Ovary (tissue), 10 donors: ENCODE measurements at places on chromosomes 5 and 9. TPM values are rescaled to one million over a fixed set of nuclear protein-coding genes. Genes with fewer than 3 reads are reported as not detected.

Gene MTMR12
- total RNA-seq = 36.1 TPM

GRCh38 chr5:39167141-39167971 lies 52.0 kb downstream of the FYB1 start:
- H3K4me3 ChIP-seq = no peak overlapping the region
- H3K27me3 ChIP-seq = no peaks in the 10 kb centered on the region
- DNase-seq = no peak
- H3K27ac ChIP-seq = no peak overlapping the region
- H3K4me1 ChIP-seq = no peaks in the 10 kb centered on the region

GRCh38 chr9:133513214-133514100 lies 11.3 kb downstream of the MYMK start:
- no peak overlapping the region for H3K4me3 ChIP-seq
- peak; percentile 60 for DNase-seq
- H3K4me1 ChIP-seq = peaks cover 19% of the 10 kb centered on the region

Gene CER1
- not detected for total RNA-seq

Gene NEUROG1
- not detected for total RNA-seq

Gene MEGF10
- 0.50 TPM for total RNA-seq

Gene CBY3
- not detected for total RNA-seq

DNA sequence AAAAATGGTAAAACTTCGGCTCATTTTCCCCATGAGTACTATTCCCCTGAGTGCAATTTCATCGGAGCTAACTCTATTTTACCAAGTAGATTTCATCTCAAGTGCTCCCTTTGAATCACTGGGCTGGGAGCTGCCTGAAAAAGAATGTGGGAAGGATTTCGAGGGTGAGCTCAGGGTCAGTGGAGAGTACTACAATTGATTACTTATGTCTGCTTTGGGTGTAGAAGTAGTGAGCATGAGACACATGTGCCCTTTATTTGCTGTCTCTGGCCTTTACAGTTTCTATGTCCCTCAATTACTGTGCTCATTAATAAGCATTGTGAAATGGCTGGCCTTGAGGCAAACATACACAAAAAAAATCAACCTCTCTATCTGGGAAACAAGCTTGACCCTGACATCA lies 172.7 kb upstream of the RFX3 start:
- DNase-seq = no peak
- H3K36me3 ChIP-seq = no peaks in the 10 kb centered on the region
- H3K4me3 ChIP-seq = no peak overlapping the region
- H3K4me1 ChIP-seq = no peaks in the 10 kb centered on the region

Gene SPAAR
- 0.97 TPM for total RNA-seq

Gene FBXO4
- total RNA-seq = 8.7 TPM

Gene F2R
- total RNA-seq = 3.0 TPM

Gene CCDC192
- 1.4 TPM for total RNA-seq

DNA sequence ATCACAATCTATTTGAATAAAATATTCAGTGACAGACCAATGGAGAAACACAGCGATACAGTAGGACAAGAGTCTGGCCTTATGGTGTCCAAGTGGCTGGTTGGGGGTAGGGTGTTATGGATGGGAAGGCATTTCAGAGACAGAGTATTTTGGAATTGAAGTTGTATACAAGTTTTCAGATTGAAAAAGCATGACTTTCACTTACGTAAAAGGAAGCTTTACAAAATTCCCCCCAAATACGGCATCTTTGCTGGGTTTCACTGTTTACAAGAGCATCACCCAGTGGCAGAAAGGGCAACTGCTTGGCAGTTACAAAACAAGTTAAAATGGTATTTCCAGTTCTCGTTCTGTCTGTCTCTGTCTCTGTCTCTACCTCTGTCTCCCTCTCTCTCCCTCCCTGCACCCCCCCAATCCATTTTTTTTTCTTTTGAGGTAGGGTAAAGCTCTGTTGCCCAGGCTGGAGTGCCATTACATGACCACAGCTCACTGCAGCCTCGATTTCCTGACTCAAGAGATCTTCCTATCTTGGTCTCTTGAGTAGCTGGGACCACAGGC lies 86.2 kb downstream of the PTPN3 start:
- H3K36me3 ChIP-seq = no peaks in the 10 kb centered on the region
- no peak overlapping the region for H3K4me3 ChIP-seq
- no peaks in the 10 kb centered on the region for H3K27me3 ChIP-seq
- H3K27ac ChIP-seq = no peak overlapping the region
- H3K4me1 ChIP-seq = no peaks in the 10 kb centered on the region
- DNase-seq = no peak

DNA sequence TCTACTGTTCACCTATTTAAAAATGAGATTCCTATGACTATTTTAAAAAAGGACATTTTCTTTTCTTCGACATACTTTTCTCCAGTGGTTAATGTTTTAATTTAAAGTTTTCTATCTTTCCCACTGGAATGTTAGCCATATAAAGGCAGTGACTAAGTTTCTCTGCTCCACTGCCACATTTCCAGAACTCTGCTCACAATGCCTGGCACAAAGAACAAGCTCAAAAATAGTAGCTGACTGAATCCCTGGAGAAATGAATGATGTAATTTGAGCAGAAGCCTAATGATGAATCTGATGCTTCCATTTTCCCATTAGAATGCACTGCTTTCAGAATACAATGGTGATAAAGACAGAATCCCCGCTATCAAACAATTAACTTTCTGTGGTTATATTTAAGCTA lies 817.8 kb downstream of the MTRR start:
- no peak for DNase-seq
- no peak overlapping the region for H3K27ac ChIP-seq

GRCh38 chr5:145739843-145740242 lies 95.3 kb downstream of the PRELID2 start:
- no peaks in the 10 kb centered on the region for H3K27me3 ChIP-seq
- H3K27ac ChIP-seq = no peak overlapping the region
- no peak for DNase-seq
- no peaks in the 10 kb centered on the region for H3K36me3 ChIP-seq

Gene ADGRV1
- total RNA-seq = 0.74 TPM

Gene MSX2
- 0.32 TPM for total RNA-seq

Gene GFI1B
- total RNA-seq = not detected

- peak overlapping the region; percentile 79 for H3K27ac ChIP-seq
- peak overlapping the region; percentile 86 for H3K4me3 ChIP-seq
- peak; percentile 70 for DNase-seq
- peaks cover 16% of the 10 kb centered on the region for H3K4me1 ChIP-seq
- no peaks in the 10 kb centered on the region for H3K27me3 ChIP-seq
- no peaks in the 10 kb centered on the region for H3K36me3 ChIP-seq
Measured at GRCh38 chr5:143402553-143403333, 743 bp downstream of the NR3C1 start.

GRCh38 chr5:9544502-9545135 lies 1.3 kb downstream of the SEMA5A start:
- DNase-seq = peak; percentile 88
- H3K27me3 ChIP-seq = no peaks in the 10 kb centered on the region
- no peaks in the 10 kb centered on the region for H3K4me1 ChIP-seq
- H3K27ac ChIP-seq = peak overlapping the region; percentile 10

- H3K27me3 ChIP-seq = no peaks in the 10 kb centered on the region
- no peak overlapping the region for H3K27ac ChIP-seq
- no peaks in the 10 kb centered on the region for H3K36me3 ChIP-seq
- H3K4me1 ChIP-seq = peaks cover 4% of the 10 kb centered on the region
- DNase-seq = no peak
Measured at GRCh38 chr5:32707418-32707997, 3.6 kb upstream of the NPR3 start.

Gene IGFBPL1
- not detected for total RNA-seq

GRCh38 chr9:120625222-120625621 lies 45.3 kb upstream of the CDK5RAP2 start:
- no peak overlapping the region for H3K27ac ChIP-seq
- no peaks in the 10 kb centered on the region for H3K36me3 ChIP-seq
- H3K4me1 ChIP-seq = peaks cover 5% of the 10 kb centered on the region
- no peak for DNase-seq

- no peak overlapping the region for H3K27ac ChIP-seq
- no peaks in the 10 kb centered on the region for H3K27me3 ChIP-seq
Measured at GRCh38 chr5:108686676-108687075, 61.0 kb upstream of the FER start.

GRCh38 chr9:107131108-107131799 lies 151.8 kb upstream of the RAD23B start:
- H3K27ac ChIP-seq = no peak overlapping the region
- no peaks in the 10 kb centered on the region for H3K4me1 ChIP-seq
- H3K4me3 ChIP-seq = no peak overlapping the region
- no peak for DNase-seq
- H3K27me3 ChIP-seq = no peaks in the 10 kb centered on the region

- no peak overlapping the region for H3K27ac ChIP-seq
- H3K4me3 ChIP-seq = no peak overlapping the region
- H3K27me3 ChIP-seq = no peaks in the 10 kb centered on the region
Measured at GRCh38 chr9:84570482-84571154, 98.9 kb upstream of the NTRK2 start.

DNA sequence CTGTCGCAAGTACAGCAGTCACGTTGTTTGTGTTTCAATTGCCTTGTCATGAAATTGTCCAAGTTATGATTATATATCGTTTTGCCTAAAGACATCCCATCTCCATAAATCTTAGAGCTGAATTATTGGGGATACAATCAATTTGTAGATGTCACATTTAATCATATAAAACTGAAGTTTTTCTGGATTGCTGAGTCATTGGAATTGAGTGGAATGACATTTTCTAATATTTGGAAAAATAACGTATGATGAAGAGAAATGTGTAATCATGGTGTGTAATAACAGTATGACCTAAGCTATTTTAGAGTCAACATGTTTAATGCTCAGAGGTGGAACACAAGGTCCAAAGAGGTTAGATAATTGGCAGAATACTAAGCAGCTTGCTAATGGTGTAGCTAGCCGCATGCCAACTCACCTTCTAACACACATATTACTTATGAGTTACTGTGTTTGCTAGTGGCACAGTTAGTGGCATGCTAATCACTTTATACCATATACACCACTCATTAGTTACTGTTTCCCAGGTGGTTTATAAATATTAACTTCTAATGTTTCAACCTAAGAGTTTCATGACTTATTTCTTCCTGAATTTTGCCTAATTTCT lies 473.1 kb upstream of the GRAMD2B start:
- no peaks in the 10 kb centered on the region for H3K36me3 ChIP-seq
- H3K4me3 ChIP-seq = no peak overlapping the region
- no peaks in the 10 kb centered on the region for H3K4me1 ChIP-seq

DNA sequence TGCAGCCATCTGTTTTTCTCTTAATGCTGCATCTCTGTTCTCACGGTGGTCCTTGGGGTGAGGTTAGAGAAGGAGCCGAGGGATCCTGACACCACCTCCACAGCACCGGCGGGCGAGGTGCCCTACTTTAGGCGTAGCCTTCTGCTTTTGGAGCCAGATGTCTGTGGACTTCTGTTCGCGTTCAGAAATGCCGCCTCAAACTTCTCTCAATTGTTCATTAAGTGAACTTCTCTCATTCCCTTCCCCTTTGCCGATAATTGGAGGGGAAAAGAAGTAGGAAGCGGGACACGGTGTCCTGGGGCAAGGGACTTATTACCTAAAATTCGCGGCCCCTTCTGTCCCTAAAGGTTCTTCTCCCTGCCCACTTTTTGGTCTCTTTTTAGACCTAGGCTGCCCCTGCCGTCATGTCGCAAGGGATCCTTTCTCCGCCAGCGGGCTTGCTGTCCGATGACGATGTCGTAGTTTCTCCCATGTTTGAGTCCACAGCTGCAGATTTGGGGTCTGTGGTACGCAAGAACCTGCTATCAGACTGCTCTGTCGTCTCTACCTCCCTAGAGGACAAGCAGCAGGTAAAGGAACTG lies 455 bp downstream of the KIF20A start:
- peaks cover 5% of the 10 kb centered on the region for H3K4me1 ChIP-seq
- H3K27me3 ChIP-seq = no peaks in the 10 kb centered on the region
- H3K27ac ChIP-seq = no peak overlapping the region
- H3K4me3 ChIP-seq = peak overlapping the region; percentile 54
- no peaks in the 10 kb centered on the region for H3K36me3 ChIP-seq

DNA sequence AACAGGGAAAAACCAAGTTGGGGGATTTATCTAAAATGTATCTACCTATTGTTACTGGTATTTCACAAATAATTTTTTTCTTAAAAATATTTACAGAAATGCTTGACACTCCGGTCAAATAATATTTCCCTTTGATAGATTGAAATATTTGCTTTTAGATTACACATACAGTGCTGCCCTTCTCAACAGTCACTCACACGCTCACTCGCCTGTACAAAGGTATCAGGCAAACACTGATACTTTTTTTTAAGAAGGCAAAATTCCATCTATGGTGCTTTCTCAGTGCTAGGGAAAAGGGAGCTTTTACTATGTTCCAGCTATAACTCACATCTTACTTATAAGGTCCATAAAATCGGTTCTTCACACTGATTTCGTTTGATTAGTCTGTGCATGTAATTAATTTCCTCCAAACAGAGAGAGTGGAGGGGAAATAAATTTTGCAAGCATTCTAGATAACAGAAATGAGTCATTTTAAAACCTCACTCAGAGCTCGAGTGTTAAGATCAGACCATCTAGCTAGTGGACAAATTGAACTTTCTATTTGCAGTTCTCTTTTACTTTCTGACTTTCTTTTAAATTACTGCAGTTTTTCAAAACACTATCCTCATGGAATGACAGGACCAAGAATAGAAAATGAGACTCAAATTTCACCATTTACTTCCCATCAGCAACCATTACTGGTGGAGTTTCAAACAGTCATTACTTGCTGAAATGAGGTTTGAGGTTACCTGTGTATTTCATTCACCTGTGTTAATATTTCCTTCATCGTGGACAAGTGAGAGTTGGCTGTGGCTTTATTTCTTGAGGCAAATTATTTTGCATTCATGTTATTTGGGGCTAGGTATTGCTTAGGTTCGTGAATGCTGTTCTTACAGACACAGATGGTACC lies 273.2 kb downstream of the RAB3C start:
- no peaks in the 10 kb centered on the region for H3K4me1 ChIP-seq
- H3K36me3 ChIP-seq = no peaks in the 10 kb centered on the region
- H3K27ac ChIP-seq = no peak overlapping the region
- DNase-seq = no peak
- no peaks in the 10 kb centered on the region for H3K27me3 ChIP-seq
- no peak overlapping the region for H3K4me3 ChIP-seq

DNA sequence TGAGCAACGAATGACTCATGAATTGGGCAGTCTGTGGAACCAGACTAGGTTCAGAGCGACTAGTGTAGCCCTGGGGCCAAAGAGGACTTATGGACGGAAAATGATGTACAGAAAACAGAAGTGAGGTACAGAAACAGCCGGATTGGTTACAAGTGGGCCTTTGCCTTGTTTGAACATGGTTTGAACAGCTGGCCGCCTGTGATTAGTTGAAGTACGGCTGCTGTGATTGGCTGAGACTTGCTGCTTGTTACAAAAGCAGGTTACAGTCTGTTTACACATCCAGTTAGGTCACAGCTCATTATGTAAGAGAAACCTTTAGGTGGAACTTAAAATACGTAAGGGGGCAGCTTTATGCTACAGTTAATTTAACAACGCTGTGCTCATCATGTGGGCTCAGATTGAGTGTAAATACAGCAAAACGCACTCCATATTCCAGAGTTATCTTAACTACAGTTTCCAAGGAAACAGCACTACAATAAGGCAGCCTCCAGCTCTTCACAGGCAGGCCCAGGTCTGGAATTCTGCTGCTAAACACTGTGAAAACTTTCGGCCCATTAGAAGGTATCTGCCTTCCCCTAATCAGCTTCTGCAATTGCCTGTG lies 6.5 kb downstream of the AMACR start:
- H3K36me3 ChIP-seq = no peaks in the 10 kb centered on the region
- no peak overlapping the region for H3K4me3 ChIP-seq
- H3K27me3 ChIP-seq = no peaks in the 10 kb centered on the region

Gene SH3RF2
- 2.2 TPM for total RNA-seq

GRCh38 chr9:7209016-7209715 lies 451.4 kb downstream of the KDM4C start:
- H3K27ac ChIP-seq = no peak overlapping the region
- no peaks in the 10 kb centered on the region for H3K36me3 ChIP-seq
- no peaks in the 10 kb centered on the region for H3K4me1 ChIP-seq

Gene SHISAL2B
- total RNA-seq = not detected
